Left ventricle myocardium inferior (tissue), 1 donor: ENCODE measurements at places on chromosomes 4 and X.

DNA sequence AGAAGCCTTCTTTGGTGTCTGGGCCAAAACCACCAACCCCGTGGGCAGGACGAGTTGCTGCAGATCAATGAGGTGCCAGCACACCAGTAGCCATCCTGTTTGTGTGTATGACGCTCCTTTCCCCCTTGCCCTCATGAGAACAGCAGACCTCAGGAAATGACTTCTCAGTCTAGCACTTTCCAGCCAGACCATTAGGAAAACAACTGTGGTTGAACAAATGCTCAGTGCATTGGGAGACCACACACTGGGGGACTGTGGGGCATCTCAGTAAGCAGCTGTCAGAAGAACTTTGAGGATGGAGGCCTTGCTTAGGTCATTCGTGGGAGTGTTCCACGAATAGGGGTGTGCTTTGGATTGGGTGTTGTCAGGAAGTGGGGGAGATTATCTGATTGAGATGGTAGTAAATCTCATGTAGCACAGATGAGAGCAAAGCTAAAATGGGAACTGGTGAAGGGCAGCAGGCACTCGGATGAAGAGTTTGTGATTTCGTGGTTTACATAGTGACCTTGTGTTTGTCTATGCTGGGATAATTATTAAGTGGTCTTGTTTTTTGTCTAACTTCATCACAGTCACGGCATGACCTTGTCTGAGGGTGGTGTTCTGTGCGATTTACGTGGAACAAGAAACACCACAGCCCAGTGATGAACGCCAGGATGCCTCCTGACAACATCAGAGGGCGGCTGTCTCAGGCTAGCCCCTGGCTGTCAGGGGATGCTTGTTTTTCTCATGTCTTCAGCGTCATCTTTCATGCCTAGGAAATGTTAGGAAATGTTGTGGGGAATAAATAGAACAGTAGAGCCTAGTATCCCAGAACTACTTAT, 70.1 kb downstream of the USP46 start:
- DNase-seq, result no peak

DNA sequence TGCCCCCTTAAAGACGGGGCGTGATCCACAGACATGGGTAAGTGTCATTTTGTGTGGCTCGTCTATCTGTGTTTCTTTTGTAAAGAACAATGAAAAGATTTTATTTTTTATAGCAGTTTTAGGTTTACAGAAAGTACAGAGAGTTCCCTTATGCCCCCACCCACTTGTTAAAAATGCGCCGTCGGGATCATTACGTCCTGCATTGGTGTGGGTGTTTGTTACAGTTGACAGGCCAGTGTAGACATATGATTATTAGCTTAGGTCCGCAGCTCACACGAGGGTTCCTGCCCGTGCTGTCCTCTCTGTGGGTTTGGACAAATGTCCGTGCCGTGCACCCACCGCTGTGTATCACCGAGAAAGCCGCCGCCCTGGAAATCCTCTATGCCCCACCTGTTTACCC, 50.5 kb downstream of the RGS12 start:
- no peak for DNase-seq

DNA sequence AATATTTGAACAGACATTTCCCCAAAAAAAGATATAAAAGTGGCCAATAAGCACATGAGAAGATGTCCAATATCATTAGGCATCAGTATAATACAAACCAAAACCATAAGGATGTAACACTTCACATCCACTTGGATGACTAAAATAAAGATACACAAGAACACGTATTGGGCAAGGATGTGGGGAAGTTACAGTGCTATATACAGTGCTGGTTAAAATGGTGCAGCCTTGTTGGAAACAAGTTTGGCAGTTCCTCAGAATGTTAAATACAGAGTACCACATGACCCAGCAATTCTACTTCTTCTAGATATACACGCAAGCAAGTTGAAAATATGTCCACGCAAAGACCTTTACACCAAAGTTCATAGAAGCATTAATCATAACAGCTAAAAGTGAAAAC, 58.9 kb downstream of the HAUS3 start:
- DNase-seq, result no peak

DNA sequence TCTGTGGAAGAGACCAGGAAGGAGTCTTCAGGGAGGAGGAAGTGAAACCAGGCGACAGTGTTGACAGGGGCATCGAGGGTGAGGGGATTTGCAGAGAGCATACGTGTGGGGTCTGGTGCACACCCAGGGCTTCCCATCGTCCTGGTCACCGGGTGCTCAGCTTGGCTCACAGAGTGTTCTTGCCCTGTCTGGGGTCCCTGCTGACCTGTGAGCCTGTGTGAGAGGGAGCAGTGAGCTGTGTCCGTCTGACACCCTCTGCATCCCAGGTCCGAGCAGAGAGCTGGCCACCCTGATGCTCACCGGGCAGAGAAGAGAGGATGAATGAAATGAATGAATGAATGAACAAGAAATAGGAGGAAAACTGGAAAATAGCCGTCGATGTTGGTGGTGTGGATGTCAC, 46.5 kb downstream of the CPZ start:
- DNase-seq, result no peak

GRCh38 chr4:120704538-120704937, 218.0 kb downstream of the PRDM5 start:
- DNase-seq, result no peak

DNA sequence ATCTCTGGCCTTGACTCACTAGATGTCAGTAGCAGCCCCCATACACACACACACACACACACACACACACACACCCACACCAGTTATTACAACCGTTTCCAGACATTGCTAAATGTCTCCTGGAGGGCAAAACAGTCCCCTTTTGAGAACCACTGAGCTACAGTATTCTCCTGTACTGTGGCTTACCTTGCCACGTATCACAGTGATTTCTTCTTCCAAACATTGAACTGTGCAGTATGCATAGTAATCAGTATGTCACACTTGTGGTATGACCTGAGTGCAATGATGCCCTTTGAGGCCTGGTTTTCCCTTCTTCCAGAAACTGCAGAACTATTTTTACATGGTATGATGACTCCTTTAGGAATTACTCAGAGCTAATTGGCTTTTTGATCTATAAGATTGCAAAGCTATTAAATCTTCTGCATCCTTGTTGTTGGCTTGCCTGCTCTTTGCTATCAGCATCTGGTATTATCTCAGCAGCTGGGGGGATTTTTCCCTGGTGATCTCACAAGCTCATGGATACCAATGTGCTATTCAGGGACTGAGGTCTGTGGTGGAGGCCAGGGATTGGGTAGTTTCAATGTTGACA, 3.6 kb upstream of the THOC2 start:
- no peak for DNase-seq

GRCh38 chrX:23656684-23657083, 10.6 kb upstream of the PRDX4 start:
- no peak for DNase-seq

GRCh38 chrX:122475306-122475705, 708.8 kb upstream of the GRIA3 start:
- no peak for DNase-seq
